ENCODE measurements at places on chromosomes 2 and 18.
A peak's percentile ranks its signal among the peaks of the same experiment; 100 is the strongest.

GRCh38 chr18:62862466-62862865 is 147.1 kb downstream of the PHLPP1 start:
- DNase-seq, result peak; percentile 80

DNA sequence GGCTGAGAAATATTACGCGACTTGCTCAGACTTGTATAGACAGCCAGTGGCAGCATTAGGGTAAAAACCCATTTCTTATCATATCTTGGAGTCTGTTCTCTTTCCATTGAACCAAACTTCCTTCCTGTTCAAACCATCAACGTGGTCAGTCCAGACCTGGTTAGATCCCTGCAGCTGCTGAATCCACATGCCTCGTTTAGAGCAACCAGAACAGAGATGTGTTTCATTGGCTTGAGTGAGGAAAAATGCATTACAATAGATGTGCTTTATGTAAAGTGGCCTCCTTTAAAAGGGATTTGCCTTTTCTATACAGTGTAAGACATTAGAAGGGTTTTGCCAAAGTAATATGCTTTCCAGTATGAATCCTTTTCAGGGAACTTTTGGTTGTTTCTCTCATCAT is 232.4 kb downstream of the MEIS1 start:
- no peak for DNase-seq

DNA sequence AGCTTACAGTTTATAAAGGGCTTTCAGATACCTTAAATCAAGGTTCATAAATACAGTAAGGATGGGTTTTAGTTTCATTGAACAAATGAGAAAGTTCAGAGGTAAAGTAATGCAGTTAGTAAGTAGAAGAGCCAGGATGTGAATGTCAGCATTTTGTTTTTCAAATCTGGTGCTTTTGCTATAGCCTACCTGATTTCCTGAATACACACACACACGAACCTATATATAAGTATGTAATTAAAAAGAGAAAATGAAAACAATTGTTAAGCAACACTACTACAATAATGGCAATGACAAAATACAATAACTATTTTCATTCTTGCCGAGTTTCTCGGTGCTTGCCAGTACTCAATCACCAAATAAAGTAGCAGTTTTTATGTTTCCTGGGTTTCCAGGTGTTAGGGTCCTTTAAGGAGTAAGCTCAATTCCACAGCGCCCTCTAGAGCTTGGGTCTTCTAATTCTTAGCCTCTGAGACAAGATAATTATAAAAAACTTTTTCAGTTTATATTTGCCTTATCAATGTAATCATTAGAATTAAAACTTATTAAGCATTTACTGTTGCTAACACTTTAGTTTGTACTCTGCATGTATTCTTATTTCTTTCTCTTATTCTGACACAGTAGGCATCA is 512.9 kb upstream of the ACVR2A start:
- no peak for DNase-seq

- DNase-seq, result no peak
These were observed 4.2 kb downstream of the ERMN start for GRCh38 chr2:157321466-157321865.

DNA sequence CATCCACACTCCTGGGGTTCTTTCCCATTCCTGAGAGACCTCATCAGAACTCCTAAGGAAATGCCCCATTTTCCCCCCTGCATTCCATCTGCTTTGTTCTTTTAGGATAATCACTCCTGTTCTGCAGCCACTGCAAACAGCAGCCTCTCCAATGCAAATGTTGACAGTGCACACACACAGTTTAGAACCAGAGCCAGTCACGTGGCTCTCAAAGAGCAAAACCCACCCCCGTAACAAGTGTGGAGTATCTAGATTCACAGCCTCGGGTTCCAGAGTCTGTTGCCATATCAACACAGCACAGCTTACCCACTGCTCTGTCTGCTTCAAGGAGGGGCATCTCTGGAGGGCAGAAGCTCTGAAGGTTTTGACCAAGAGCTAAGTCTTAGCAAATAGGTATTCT is 180.0 kb downstream of the NAPG start:
- DNase-seq, result no peak

GRCh38 chr2:149562324-149562723 is 25.3 kb downstream of the MMADHC start:
- DNase-seq, result no peak

- DNase-seq, result no peak
These were observed 2.9 kb downstream of the FN1 start for GRCh38 chr2:215432759-215433594.

DNA sequence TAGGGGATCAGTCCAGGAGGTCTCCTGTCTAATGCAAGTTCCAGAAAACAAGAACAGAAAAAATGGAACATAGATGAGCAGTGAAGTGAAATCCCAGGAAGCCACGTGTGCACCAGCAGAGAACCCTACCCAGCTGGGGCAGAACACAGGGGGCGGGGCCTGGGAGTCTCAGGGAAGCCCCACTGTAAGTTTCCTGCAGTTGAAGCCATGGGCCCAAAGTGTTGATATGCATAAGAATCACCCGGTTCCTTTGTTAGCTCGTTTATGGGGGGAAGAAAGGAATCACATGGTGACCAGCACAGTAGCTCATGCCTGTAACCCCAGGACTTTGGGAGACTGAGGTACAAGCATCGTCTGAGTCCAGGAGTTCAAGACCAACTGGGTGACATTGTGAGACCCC is 131.3 kb downstream of the INO80D start:
- no peak for DNase-seq

GRCh38 chr2:54773838-54774237 is 50.4 kb downstream of the EML6 start:
- no peak for DNase-seq

DNA sequence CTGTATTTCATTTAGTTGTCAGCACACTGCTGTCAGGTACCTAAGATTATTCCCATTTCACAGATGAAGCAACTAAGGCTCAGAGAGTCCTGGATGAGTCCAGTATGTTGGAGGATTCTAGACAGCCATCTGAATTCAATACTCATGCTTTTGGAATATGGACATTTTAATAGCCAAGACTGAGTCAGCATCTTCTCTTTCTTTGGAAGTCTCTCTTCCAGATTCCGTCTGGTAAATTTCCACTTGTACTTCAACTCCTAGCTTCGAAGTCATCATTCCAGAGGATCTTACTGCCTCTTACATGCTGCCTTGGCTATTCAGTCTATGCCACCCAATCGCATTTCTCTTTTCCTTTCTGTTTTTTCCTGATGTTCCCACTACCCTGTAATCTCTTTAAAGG is 40.6 kb downstream of the INSIG2 start:
- no peak for DNase-seq

DNA sequence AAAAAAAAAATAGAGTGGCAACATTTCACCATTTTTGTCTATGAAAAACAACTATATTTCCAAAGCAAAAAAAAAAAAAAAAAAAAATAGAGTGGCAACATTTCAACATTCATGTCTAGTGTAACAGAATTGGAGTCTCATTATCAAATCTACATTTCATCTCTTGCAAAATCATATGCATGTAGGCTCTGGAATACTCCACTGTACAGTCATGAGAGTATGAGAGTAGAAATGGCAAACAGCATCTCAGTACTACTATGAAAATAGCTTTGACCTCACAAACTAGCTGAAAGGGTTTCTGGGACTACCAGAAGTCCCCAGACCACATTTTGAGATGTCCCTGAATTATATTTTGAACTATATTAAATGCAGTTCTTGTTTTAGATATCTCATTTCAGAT is 82.8 kb downstream of the SMAD2 start:
- no peak for DNase-seq
